Spleen (tissue), 13 donors: ENCODE measurements at places on chromosomes 7 and 10. TPM values are rescaled to one million over a fixed set of nuclear protein-coding genes. Genes with fewer than 3 reads are reported as not detected.
A peak's percentile ranks its signal among the peaks of the same experiment; 100 is the strongest.

HELLS gene
- polyA plus RNA-seq, result 6.9 TPM

- H3K27ac ChIP-seq, result no peak overlapping the region
- no peak for DNase-seq
- peaks cover 30% of the 10 kb centered on the region for H3K27me3 ChIP-seq
- H3K36me3 ChIP-seq, result no peaks in the 10 kb centered on the region
- H3K4me3 ChIP-seq, result no peak overlapping the region
Measured at GRCh38 chr10:129912986-129913695, 50.9 kb downstream of the EBF3 start.

GRCh38 chr10:110676016-110676415 lies 31.9 kb downstream of the RBM20 start:
- no peak overlapping the region for H3K27ac ChIP-seq
- no peak overlapping the region for H3K4me3 ChIP-seq
- DNase-seq, result no peak
- H3K4me1 ChIP-seq, result peaks cover 4% of the 10 kb centered on the region

DNA sequence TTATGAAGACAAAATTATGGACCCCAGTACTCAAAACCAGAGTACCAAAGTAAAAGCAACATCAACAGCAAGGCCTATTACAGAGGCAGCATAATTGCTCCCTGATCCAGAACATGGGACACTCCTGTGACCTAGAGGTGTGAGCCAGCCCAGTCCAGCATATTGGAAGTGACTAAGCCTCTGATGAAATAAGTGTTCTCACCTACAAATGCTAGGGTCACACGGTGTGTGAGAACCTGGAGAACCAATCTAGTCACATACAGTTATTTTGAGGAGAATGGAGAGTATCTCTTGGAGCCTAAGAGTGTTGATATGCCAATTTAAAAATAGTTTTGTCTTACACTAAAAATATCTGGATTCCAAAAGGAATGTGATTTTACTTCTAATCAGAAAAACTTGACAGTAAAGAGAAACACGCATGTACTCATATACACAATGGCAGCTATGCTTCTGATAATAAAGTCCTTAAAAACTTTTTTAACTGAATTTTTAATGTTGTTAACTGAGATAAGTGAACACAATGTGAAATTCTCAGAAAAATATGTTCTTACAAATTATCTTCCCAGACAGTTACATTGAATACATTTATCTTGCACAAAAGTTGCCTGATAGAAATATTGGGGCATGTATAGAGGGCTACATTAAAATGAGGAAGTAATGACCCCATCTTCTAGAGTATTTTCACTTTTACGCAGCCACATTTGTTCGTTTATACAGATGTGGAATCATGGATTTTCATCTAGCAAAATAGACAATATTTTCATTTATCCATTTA lies 56.8 kb upstream of the CD36 start:
- no peak overlapping the region for H3K27ac ChIP-seq
- no peaks in the 10 kb centered on the region for H3K36me3 ChIP-seq
- H3K4me3 ChIP-seq, result no peak overlapping the region
- no peaks in the 10 kb centered on the region for H3K27me3 ChIP-seq
- H3K4me1 ChIP-seq, result peaks cover 4% of the 10 kb centered on the region
- no peak for DNase-seq

DNA sequence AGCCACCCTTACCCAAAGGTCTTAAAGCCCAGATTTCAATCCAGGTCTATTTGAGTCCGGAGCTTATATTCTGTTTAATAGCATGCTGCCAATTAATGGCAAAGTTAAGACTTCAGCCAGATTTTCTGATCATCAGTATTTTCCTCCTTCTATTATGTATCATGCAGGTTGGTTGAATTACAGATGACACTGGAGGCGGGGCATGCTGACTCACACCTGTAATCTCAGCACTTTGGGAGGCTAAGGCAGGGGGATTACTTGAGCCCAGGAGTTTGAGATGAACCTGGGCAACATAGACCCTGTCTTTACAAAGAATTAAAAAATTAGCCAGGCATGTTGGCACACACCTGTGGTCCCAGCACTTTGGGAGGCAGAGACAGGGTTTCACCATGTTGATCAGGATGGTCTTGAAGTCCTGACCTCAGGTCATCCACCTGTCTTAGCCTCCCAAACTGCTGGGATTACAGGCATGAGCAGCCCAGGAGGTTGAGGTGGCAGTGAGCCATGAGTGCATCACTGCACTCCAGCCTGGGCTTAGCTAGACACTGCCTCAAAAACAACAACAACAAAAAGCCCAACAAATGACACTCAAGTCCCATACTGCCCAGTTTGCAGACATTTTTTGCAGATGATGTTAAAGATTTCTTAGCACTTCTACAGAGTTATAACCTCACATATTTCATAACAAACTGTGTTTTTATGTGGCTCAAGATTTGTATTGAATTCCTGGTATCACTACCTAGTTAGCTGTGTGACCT lies 62.5 kb downstream of the MCU start:
- no peaks in the 10 kb centered on the region for H3K36me3 ChIP-seq
- no peak overlapping the region for H3K4me3 ChIP-seq
- DNase-seq, result no peak
- peaks cover 19% of the 10 kb centered on the region for H3K4me1 ChIP-seq
- no peaks in the 10 kb centered on the region for H3K27me3 ChIP-seq
- peak overlapping the region; percentile 38 for H3K27ac ChIP-seq

DMBT1 gene
- polyA plus RNA-seq, result 0.02 TPM

DNA sequence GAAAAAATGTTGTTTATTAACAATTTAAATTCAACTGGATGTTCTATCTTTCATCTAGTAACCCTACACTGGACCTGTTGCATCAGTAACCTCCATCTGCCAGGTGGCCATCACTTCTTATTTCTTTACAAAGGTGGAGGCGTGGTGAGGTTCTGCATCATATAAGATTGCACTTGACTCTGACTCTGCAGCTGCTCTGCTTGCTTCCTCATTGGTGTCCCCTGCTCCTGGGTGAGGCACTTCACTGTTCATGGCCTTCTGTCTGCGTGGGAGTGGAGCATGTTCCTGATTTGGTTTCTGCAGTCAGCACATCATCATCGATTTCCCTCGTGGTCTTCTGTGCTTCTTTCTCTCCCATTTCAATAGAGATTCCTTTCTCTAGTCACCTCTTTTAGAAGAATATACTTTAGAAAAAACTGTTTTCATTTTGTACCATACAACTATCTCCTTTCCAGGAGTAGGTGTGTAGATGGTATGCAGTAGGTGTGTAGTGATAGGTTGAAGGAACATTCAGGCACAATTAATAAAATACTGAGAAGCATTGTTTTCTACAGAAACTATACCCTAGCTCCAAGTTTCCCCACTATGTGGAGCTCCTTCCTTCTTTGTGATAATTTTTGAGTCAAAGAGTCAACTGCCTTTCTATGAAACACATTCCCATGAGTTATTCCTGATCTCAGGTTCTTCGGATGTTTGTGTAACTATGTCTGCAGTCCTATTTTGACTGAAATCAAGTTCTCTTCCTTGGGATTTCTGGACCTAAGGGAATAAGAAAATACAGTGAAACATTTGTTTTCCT lies 231.7 kb upstream of the CNTNAP2 start:
- no peak overlapping the region for H3K27ac ChIP-seq
- H3K36me3 ChIP-seq, result no peaks in the 10 kb centered on the region
- no peaks in the 10 kb centered on the region for H3K4me1 ChIP-seq
- H3K27me3 ChIP-seq, result no peaks in the 10 kb centered on the region

GRCh38 chr7:104938741-104939390 lies 75.1 kb upstream of the KMT2E start:
- no peaks in the 10 kb centered on the region for H3K36me3 ChIP-seq
- no peak overlapping the region for H3K27ac ChIP-seq
- DNase-seq, result no peak
- H3K4me1 ChIP-seq, result peaks cover 26% of the 10 kb centered on the region
